Renal cortex interstitium (tissue), 15 donors: ENCODE measurements at places on chromosomes 1 and 21. TPM values are rescaled to one million over a fixed set of nuclear protein-coding genes. Genes with fewer than 3 reads are reported as not detected.

- no peak for DNase-seq
These were observed 12.2 kb upstream of the AXDND1 start for GRCh38 chr1:179353546-179353945.

- DNase-seq, result no peak
These were observed 83.0 kb downstream of the MAN1C1 start for GRCh38 chr1:25699500-25700143.

- no peak for DNase-seq
These were observed 140.9 kb upstream of the HOOK1 start for GRCh38 chr1:59673573-59674450.

The CA14 gene
- polyA plus RNA-seq, result 8.0 TPM

The TGFB2 gene
- 13.9 TPM for polyA plus RNA-seq

The GRHL3 gene
- 2.7 TPM for polyA plus RNA-seq

The ZNF593OS gene
- 1.9 TPM for polyA plus RNA-seq
